GM10248 (cell line): ENCODE measurements at places on chromosomes 3 and 15.

DNA sequence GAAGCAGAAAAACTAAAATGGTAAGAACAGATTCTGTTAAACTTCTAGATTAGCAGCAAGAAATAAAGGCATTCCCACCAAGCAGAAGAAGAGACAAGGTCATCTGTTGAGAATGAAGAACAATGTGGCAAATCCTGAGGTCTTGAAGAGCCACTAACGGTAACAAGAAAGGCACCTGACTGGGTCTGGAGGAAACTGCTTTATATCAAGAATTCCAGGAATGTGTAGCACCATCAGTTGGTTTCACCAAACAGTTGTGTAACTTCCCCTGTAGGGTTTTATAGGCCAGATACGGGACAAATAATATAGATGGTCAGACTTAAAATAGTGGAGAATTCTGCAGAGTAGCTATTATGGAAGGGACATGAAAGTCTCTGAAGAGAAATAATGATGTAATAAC, 57.3 kb downstream of the ACAP2 start:
- no peak for DNase-seq

GRCh38 chr3:184489268-184489841, 72.2 kb upstream of the EPHB3 start:
- no peak for DNase-seq

GRCh38 chr3:40871394-40871793, 327.9 kb upstream of the CTNNB1 start:
- no peak for DNase-seq

GRCh38 chr15:77053709-77054108, 17.2 kb downstream of the TSPAN3 start:
- no peak for DNase-seq

- no peak for DNase-seq
Measured at GRCh38 chr3:7787871-7788828, 713.5 kb upstream of the LMCD1 start.

DNA sequence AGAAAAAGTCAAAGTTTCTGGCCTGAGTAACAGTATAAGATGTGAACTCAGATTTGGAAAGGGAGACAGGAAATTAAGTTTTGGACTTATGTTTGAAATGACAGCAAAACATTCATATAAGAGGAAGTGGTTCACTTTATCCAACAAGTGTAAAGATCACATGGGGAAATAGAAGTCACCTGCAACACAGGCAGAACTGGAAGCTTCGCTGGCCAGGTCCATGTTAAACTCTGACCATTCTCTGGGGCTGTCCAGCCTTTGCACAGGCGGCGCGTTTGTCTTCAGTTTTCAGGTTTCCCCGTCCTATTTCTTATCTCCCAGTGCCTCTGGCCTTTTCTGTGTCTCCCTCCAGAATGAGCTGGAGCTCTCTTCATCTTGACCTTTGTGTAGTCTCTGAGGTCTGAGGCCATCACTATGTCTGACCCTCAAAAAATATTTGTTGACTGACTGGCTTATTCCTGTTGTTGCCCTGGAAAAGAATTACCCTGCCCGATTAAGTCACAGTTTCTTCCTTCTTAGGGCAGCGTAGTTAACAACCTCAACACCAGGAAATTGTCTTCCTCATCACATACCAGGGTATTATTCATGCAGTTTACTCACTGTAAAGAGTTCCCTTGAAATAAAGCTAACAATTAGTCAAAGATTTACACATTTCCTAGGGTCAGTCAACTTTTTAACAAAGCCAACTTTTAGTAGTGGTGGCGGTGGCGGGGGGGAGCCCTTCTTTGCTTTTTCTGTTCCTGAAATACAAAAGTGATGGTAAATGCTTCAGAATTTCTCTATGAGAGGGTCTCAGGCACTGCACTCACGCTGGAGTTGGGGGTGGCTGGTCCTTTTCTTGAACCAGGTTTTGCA, 959 bp upstream of the RASA2 start:
- no peak for DNase-seq

DNA sequence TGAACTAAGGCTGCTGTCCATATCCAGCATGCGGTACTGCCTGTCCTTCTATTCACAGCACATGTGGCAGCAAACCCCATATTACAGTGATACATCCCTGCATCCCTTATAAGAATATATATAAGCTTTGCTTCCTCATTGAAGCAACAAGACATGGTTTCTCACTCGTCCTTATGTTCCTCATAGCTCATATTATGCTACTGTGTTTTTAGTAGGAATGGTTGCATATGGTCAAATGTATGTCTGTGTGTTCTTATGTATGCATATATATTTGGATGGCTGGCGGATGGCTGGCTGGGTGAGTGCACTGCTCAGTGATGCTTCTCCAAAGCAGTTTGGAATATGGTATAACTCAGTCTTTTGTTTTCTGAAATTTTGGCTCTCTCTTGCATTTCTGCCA, 254.9 kb downstream of the LPP start:
- DNase-seq = no peak

GRCh38 chr3:14147617-14148016, 22.8 kb downstream of the TMEM43 start:
- DNase-seq = no peak

DNA sequence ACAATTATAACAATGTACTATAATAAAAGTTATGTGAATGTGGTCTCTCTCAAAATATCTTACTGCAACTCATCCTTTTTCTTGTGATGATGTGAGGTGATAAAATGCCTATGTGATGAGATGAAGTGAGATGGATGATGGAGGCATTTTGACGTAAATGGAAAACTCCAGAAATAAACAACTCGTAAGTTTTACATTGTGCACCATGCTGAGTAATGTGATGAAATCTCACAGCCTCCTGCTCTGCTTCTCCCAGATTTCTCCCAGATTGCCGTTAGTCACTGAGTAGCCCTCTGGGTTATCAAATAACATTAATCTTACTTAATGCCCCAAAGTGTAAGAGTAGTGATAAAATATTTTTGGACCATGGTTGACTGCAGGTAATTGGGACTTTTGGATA, 64.8 kb upstream of the SLCO2A1 start:
- DNase-seq = no peak

DNA sequence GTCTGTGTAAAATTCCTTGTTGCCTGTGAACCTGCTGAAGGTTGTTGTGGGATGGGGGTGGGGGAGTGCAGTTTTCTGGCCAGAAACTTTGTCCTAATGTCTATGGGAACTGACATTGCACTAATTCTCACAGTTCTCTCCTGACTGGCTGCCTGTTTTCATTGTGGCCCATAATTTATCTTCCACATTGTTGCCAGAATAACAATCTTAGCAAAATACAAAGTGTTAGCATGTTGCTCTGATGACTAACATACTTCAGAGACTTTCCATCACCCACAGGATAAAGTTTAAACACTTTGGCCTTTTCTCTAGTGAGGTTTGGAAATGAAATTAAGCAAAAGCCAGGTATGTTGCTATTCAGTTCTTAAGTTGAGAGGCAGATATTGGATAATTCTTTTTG, 81.4 kb upstream of the TBC1D5 start:
- no peak for DNase-seq

GRCh38 chr15:93027413-93027812, 61.6 kb downstream of the RGMA start:
- no peak for DNase-seq

GRCh38 chr3:176964661-176965060, 232.6 kb downstream of the TBL1XR1 start:
- DNase-seq = no peak

DNA sequence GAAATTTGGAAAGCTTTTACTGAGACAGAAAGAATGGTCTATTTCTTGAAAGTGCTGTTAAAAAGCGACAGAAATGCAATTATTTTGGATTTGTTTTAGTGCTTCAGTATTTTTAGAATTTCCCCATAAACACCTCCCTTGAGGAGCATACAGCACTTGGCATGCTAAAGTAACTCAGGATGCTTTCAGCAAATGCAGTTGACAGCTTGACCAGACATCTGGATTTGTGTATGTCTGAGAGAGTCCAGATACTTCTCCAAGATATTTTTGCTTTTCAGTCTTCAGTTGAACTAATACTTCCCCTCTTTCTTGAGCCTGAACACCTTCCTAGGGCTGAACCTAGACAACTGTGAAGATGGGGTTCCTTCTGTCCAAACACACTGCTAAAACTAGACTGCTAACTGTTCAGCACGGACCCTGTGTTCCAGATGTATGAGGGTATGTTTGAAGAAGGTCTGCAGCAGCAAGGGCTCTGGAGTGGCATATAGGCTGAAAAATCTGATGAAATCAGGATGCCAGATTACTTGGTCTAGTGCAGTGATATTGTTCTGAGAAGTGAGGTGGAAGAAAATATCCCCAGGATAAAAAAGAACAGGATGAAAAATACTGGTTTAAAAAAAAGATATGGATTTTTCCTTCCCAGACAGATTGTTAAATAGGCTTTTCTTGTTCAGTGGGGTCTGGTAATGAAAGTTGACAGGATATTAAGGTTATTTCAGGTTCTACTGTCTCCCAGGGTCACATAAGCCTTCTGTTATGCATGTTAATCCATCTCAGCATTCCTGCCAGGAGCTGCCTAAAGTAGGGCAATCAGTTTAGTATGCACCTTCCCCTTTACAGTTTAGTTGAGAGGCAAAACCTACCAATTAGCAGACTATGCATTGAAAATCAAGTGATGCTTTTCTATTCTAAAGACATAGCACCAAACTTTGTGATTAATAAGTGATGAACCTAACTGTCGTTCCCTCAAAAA, 516.9 kb upstream of the TBL1XR1 start:
- DNase-seq = no peak

DNA sequence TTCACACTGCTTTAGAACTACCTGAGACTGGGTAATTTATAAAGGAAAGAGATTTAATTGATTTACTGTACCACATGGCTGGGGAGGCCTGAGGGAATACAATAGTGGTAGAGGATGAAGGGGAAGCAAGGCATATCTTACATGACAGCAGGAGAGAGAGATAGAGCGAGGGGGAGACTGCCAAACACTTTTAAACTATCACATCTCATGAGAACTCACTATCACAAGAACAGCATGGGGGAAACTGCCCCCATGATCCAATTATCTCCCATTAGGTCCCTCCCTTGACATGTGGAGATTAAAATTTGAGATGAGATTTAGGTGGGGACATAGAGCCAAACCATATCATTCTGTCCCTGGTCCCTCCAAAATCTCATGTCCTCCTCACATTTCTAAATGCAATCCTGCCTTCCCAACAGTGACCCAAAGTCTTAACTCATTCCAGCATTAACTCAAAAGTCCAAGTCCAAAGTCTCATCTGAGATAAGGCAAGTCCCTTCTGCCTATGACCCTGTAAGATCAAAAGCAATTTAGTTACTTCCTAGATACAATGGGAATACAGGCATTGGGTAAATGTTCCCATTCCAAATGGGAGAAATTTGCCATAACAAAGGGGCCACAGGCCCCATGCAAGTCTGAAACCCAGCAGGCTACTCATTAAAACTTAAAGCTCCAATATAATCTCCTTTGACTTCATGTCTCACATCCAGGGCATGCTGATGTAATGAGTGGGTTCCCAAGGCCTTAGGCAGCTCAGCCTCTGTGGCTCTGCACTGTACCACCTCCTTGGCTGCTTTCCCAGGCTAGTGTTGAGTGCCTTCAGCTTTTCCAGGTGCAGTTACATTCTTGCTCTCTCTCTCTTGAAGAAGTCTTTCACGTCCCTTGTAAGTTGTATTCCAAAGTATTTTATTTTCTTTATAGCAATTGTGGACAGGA, 481.7 kb upstream of the TGFBR2 start:
- DNase-seq = no peak
